ENCODE measurements at places on chromosomes 3 and 15. TPM values are rescaled to one million over a fixed set of nuclear protein-coding genes. Genes with fewer than 3 reads are reported as not detected.

The MINAR1 gene
- 2.2 TPM for total RNA-seq

The MFGE8 gene
- total RNA-seq: 35.5 TPM

The NUSAP1 gene
- 70.9 TPM for total RNA-seq

The UBXN7 gene
- 49.0 TPM for total RNA-seq

The FOXB1 gene
- total RNA-seq: not detected

The RFT1 gene
- total RNA-seq: 35.0 TPM

The TMC3 gene
- not detected for total RNA-seq

The MYRIP gene
- total RNA-seq: 5.6 TPM

The RTF1 gene
- 18.8 TPM for total RNA-seq

The NR2F2 gene
- total RNA-seq: 158 TPM

The PLCD1 gene
- 9.8 TPM for total RNA-seq

The RAB6B gene
- total RNA-seq: 4.7 TPM

The C3orf70 gene
- total RNA-seq: 0.12 TPM

The MYLK gene
- 10.7 TPM for total RNA-seq

The CFAP91 gene
- 2.2 TPM for total RNA-seq

The SI gene
- total RNA-seq: not detected

The CLEC3B gene
- not detected for total RNA-seq

All from Calu3 (cell line).